T-cell (primary cell): ENCODE measurements at places on chromosomes 7 and 10.

GRCh38 chr7:36969376-36969775, 245.1 kb upstream of the AOAH start:
- peak; percentile 35 for DNase-seq

DNA sequence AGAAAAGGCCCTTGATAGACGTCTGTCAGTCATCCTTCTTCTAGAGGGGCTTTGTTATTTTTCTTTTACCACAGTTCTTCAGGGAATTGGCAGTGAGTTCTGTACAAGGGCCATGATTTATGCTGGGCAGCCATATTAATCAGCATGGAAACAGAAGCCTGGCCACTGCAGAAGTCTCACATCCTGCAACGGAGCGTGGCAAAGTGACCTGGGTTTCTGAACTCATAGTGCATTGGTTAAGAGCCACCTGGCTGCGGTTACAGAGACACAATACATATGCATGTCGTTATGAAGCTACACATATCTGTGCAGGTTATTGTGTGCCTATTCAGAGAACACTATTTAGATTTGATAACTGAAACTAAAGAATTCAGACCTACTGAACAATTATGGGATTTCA, 419.4 kb upstream of the CELF2 start:
- DNase-seq: no peak

DNA sequence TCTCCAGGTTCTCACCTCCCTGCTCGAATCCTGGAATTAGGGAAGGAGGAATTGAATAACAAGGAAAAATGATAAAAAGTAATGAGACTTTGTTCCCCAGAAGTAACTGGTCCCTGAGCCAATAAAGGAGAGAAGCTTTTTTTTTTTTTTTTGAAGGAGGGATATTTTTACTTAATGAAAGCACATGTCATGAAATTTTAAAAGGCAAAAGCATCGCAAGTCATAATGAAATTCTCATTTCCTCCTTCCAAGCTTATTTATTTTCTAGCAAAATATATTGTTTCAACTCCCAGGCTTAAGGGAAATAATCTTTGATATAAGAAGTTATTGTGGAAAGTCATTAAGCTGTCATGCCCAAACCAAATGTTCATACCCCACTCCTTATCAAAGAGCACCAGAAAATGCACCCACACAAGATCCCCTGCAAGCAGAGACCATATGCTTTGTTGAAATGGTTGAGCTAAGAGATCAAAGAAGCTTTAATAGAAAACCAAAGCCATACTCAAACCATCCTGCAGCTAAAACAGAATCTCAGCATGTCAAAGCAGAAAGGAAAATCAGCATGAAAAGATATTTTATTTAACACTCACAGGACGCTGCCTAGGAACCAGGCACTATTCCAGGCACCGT, 16.7 kb upstream of the ABCC2 start:
- DNase-seq: no peak

- DNase-seq: no peak
Observed at GRCh38 chr7:35988105-35988504, 164.9 kb upstream of the EEPD1 start.

DNA sequence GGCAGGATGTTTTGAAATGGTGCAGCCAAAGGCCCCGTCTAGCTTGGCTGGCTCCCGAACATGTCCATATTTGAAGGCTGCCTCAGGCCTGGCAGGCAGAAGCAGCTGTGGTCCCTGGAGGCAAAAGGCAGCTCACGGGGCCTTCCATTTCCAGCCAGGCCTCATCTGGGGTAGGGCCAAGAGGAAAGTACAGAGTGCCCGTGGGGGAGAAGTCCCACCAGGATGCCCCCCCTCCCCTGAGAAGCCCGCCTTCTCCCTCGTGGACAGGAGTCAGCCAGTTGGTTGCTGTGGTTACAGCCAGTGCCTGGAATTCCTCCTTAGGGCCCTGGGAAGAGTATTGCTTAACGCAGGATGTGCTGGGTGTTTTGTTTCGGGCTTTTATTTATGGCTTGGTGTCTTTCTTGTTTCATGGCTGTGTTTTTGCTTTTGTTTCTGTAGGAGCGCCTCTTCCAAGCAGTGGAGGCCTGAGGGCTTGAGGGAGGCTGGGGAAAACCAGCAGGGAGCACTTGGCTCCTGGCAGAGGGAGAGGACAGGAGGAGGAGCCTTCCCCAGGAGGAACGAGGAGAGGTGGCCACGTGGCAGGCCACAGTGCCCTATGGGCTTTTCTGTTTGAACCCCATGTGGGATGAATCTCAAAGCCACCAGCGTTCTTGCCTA, 45.4 kb downstream of the CHST3 start:
- no peak for DNase-seq

- DNase-seq: no peak
Observed at GRCh38 chr7:49563693-49564378, 209.6 kb upstream of the VWC2 start.

DNA sequence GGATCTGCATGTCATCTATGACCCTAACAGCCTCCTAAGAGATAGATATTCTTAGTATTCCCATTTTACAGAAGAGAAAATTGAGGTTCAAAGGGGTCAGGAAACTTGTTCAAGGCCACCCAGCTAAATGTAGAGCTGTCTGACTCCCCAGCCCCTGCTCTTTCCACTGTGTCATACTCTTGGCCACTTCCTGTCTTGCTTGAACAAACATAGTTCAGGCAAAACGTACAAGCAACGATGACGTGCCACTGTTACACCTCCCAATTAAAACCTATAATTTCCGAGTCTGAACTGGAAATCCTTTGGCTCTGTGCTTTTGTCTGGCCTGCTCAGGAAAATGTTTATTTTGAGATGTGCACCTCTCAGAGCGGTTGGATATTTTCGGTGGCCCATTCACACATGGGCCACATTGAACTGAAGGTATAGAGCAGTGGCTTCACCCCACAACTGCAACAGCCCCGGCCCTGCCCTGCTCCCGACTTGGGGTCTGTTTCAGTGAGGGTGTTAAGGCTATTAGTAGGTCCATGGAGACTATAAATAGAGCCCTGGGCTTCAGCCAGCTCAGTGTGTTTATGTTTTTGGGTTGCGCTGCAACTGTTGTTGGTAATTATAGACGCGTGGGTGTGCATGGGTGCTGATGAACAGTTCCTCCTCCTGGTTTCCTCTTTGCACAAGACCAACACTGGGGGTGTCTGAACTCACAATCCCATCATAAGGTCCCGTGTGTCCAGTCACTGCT, 172.3 kb upstream of the ADO start:
- peak; percentile 44 for DNase-seq

- DNase-seq: no peak
Observed at GRCh38 chr7:84248267-84248666, 53.7 kb upstream of the SEMA3A start.

DNA sequence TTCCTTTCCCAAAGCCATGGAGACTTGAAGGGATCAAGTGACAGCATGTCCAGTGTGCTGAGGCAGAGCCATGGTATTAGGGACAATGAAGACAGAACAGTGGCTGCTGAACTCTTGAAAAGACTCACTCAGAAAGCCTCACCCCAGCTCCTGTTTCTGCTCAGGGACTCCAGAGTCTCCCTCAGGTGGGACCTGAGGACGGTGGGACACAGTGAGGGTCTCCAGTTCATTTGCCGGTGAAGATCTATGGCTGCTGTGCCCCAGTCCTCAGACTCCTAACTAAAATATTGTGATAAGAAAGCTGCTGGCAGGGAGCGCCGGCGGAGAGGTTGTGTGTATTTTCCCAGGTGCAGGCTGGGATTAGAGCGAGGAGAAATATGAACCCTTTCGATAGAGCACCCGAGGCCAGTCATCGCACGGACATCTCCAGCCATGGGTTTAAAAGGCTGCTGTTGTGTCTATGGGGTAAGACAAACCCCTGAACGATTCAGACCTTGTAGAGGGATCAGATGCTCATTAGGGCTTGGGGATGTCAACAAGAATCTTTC, 57.2 kb downstream of the C7orf25 start:
- no peak for DNase-seq

GRCh38 chr7:45712872-45713668, 138.9 kb downstream of the ADCY1 start:
- DNase-seq: no peak

DNA sequence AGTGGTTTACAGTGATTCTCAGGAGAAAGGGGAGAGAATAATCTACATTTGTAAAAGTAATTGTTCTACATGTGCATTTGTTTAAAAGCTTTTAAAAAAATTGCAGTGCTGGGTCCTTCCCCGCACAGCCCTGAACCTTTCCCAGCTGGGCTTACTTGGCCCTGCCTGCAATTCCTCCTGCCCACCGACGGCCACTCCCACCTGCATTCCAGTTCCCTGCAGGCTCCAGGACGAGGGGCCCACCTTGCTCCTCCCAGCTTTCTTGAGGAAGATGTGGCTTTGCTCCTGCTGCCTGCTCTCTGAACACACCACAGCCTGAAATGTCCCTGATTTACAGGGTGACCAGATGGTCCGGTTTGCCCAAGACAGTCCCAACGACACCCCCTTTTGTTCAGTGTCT, 222.7 kb downstream of the PRPF18 start:
- no peak for DNase-seq

GRCh38 chr10:95273393-95274312, 17.1 kb downstream of the PDLIM1 start:
- no peak for DNase-seq

GRCh38 chr10:120314442-120314841, 142.6 kb upstream of the PLPP4 start:
- DNase-seq: no peak

GRCh38 chr7:132500727-132501440, 75.4 kb downstream of the PLXNA4 start:
- no peak for DNase-seq

DNA sequence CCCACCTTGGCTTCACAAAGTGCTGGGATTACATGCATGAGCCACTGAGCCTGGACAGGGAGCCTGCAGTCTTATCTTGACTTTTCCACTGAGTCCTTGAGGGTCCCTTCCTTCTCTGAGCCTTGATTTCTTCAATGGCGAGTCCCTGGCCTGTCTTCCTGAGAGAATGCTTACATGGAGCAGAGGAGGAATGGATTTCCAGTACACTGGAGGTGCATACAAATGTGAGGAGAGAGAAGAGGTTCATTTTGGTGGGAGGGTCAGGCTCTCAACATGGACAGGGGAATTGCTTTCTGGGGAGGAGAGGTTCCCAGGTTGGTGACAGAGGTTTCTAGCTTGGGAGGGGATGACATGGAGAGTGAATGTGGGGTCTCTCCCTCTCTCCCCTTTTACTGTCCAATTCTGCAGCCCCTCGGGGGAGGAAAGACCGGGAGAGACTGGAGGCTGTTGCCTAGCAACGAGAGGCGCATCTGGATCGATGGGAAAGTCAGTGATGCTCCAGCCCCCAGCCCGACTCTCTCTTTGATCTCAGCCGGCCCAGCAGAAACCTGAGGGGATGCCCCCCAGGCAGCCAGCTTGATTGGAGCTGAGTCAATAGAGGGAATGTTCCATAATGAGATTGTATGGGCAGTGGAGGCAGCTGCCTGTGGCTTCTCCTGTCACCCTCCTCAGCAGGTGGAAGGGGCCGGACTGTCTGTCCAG, 14.8 kb downstream of the SRRM3 start:
- no peak for DNase-seq

- DNase-seq: no peak
Observed at GRCh38 chr10:15393139-15393825, 22.2 kb upstream of the FAM171A1 start.

DNA sequence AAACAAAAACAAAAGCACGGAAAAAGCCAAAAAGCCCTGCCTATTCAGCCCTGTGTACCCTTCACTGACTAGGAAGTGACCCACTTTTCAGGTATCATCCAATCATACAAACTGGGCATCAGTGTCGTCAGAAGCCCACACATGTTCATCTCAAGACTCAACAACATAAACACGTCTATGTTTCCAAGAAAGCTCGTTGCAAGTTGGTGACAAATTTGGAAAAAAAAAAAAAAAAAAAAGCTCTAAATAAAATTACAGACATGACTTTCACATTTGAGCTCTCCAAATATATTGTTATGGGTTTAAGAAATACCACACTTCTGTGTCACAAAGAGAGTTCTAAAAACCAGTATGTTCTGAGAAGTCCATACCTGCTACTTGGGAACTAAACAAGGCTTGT, 204.7 kb upstream of the KLF14 start:
- DNase-seq: no peak

- no peak for DNase-seq
Observed at GRCh38 chr10:70379581-70380176, 2.7 kb downstream of the LRRC20 start.

GRCh38 chr7:91537260-91538152, 273.3 kb downstream of the FZD1 start:
- no peak for DNase-seq

GRCh38 chr7:150586785-150587152, 19.6 kb downstream of the GIMAP4 start:
- no peak for DNase-seq

DNA sequence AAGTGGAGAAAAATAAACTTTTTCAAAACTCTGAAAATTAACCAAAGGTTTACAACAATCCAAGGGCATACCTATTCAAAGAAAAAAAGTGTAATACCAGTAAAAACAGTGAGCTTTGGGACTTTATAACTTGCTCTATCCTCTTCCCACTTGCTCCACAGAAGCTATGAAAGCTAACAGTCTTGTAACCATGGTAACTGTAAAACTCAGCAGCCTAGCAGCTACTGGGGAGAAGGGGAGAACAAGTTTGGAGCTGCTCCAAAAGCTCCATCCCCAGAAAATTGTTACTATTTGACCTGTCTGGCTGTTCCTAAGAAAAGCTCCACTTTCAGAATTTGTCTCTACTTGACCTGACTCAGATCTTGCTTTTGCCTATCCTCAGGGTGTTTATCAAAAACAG, 191.5 kb downstream of the OTUD1 start:
- no peak for DNase-seq

GRCh38 chr7:91776171-91776570, 104.3 kb downstream of the MTERF1 start:
- no peak for DNase-seq

GRCh38 chr7:124076841-124077240, 44.0 kb upstream of the TMEM229A start:
- DNase-seq: no peak

DNA sequence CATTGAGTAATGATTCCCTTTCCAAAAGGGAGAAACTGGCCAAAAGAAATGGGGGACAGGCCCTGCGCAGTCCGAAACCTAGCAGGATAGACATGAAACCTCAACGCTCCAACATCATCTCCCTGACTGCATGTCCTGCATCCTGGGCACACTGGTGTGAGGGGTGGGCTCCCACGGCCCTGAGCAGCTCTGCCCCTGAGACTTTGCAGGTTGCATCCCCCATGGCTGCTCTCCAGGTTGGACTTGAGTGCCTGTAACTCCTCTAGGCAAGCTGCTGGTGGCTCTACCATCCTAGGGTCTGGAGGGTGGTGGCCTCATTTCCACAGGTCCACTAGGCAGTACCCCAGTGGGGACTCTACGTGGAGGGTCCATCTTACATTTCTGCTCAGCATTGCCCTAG, 16.3 kb upstream of the CRYGN start:
- DNase-seq: no peak

- DNase-seq: no peak
Observed at GRCh38 chr10:77892021-77892739, 34.4 kb downstream of the DLG5 start.

DNA sequence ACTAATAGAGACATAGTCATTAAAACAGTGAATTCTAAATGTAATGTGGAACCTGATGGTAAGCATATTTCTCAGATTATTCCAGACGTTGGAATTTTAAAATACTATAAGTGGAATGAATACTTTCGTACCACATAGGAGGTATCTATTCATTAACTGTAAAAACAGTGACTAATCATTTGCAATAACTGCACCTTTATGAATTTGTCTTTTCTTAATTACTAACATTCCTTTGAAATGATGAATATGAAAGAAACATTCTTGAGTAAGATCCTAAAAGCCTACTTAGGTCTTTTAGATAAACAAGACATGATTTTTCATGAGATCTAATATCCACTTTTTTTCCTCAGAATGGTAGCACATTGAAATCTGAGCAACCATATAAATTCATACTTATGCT, 549.0 kb upstream of the LRRN3 start:
- DNase-seq: no peak
